ENCODE measurements at places on chromosomes 5 and 9. TPM values are rescaled to one million over a fixed set of nuclear protein-coding genes. Genes with fewer than 3 reads are reported as not detected.

The PCDHA4 gene
- total RNA-seq, result under 0.01 TPM

DNA sequence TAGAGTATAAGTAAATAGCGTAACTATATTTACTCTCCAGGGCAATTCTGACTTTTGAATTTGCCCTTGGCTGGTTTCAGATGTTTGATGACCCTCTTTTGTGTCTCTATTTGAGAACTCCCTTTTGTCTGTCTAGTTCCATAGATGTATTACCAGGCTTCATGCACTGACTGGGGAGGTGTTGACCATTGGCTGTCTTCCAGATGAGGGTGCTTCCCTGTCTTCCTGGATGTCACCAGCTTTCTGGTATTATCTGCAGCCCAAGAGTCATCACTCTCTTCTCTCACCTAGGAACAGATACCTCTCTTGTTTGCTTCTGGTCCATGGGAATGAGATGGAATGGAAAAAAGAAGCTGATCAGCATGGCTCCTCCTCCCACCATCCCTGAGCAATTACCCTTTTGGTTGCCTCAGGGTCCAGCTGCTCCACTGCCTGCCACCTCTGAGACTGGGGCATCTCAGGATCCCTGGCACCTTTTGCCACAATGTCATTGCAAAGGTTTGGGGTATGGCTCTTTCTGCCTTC lies 58.7 kb upstream of the TMED7 start:
- DNase-seq, result no peak

The LRRC70 gene
- total RNA-seq, result 38.6 TPM

- DNase-seq, result no peak
These were observed 105.2 kb downstream of the RFK start for GRCh38 chr9:76289042-76289441.

The PELO gene
- 23.3 TPM for total RNA-seq

GRCh38 chr9:111566234-111566633 lies 33.2 kb downstream of the PTGR1 start:
- peak; percentile 82 for DNase-seq

DNA sequence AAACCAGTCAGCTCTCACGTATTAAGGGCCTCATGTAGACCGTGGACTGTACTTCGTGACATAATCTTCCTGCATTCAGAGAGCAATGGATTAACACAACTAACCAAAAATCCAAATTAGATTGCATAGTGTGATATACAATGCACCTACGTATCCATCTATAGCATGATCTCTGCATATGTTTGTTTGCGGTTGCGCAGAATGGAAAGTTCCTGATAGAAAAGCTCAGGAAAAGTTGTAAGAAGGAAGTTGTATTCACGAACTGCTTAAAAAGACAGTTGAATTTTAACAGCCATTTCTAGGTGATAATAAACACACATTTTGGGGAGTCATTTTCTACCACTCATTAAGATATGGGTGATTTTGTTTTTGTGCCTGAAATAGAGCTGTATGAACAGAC lies 869.0 kb downstream of the TLE4 start:
- no peak for DNase-seq

DNA sequence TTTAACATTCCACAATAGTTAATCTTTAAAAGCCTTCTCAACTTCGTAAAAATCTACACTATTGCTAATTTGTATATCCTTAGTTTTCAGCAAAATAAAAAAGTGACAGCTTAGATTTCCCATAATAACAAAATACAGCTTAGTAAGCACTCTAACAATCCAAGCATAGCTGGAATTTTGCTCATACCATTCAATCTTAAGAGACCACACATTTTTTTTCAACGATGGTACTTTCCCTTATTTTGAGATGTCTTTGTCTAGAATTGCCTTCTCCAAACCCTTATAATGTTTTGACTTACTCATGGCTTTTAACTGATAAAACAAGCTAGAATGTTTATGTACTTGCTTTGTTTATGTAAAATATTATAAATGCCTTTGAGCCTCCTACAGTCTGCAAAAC lies 65.6 kb downstream of the HOMER1 start:
- DNase-seq, result no peak

The PCDHGA4 gene
- total RNA-seq, result 2.0 TPM

GRCh38 chr5:128764601-128765310 lies 200.5 kb upstream of the SLC27A6 start:
- DNase-seq, result no peak

DNA sequence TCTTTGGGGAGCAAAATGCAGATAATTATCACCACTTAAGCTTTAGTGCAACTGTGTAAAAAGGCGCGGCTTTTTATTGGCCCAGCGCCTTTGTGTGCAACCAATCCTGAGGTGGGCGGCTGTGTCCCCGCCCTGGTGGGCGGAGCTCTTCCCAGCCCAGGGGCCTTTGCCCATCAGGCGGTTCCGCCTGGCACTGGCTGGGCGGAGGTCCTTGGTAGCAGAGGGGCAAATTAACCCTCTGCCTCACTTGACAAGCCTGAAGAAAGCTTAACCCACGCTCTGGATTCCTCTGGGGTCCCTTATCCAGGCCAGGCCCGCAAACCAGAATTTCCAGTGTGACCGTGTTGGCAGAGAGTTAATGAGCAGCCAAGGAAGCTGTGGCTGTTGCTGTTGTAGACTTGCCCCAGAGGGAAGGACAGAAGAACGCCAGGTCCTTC lies 12.8 kb upstream of the NIPAL4 start:
- no peak for DNase-seq

- DNase-seq, result no peak
These were observed 8.4 kb upstream of the RXRA start for GRCh38 chr9:134317790-134318414.

GRCh38 chr9:81150016-81150625 lies 539.2 kb downstream of the TLE1 start:
- no peak for DNase-seq

GRCh38 chr9:133264235-133264764 lies 10.7 kb downstream of the ABO start:
- no peak for DNase-seq

The GABRB2 gene
- not detected for total RNA-seq

DNA sequence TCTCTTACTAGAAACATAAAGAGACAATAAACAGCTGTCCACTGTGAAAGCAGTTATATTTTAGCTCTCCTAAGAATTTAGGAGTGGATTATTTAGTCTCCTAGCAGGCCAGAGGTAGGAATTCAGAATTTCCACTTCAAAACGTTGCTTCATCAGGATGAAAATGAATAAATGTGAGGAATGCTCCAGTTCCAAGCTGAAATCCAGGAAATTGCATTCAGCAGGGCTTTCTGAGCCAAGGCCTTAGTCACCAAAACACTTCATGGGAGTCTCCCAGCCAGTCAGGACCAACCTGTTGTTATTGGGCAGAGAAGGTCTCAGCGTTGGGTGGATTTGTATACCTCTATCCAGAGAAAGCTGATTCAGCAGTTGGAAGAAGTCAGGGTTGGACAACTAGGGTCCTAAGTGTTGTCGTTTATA lies 1040.3 kb downstream of the TLE1 start:
- DNase-seq, result no peak

GRCh38 chr9:11933926-11934325 lies 759.3 kb upstream of the TYRP1 start:
- DNase-seq, result no peak

DNA sequence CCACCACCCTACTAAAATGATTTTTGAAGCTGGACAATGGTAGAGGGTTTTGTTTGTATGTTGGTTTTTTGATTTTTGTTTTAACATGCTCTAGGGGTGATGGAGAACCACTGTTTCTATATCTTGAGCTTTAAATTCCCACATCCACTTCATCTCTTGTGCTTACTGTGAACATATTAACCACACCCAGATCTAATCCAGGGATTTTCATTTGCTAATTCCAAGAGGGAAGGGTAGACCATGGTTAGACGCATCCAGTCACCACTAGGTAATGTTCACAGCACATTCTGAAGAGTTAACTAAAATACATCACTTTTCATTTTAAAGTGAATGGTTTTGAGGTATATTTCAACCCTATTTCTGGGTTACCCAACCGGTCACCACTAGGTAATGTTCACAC lies 36.5 kb upstream of the IQGAP2 start:
- no peak for DNase-seq

- no peak for DNase-seq
These were observed 20.1 kb downstream of the C5orf58 start for GRCh38 chr5:170252720-170253350.

DNA sequence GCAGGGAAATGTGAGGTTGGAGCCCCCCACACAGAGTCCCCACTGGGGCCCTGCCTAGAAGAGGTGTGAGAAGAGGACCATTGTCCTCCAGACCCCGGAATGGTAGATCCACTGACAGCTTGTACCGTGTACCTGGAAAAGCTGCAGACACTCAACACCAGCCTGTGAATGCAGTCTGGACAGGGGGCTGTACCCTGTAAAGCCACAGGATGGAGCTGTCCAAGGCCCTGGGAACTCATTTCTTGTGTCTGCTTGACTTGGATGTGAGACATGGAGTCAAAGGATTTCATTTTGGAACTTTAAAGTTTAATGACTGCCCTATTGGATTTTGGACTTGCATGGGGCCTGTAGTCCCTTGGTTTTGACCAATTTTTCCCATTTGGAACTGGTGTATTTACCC lies 535.0 kb upstream of the MEF2C start:
- no peak for DNase-seq

The SLF1 gene
- total RNA-seq, result 5.7 TPM
